Inflammatory macrophage treated with lipopolysaccharide for 1 hour (primary cell): ENCODE measurements at places on chromosomes 16 and 17.

GRCh38 chr17:29707212-29707571 lies 84.5 kb upstream of the CORO6 start:
- no peak for DNase-seq

DNA sequence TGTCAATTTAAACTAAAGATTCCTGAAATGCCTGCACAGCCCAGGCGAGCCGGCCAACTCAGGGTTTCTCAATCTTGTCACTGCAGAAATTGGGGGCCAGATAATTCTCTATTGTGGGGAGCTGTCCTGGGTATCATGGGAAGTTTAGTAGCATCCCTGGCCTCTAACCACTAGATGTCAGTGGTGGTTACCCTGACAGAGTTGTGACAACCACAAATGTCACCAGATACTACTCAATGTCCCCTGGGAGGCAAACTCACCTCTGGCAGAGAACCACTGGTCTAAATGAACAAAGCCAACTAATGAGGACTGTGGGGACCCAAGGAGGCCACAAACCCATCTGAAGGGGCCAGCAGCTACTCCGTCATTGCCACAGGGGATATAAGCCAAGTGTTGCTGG lies 90.9 kb downstream of the MYH11 start:
- DNase-seq = peak; percentile 67

DNA sequence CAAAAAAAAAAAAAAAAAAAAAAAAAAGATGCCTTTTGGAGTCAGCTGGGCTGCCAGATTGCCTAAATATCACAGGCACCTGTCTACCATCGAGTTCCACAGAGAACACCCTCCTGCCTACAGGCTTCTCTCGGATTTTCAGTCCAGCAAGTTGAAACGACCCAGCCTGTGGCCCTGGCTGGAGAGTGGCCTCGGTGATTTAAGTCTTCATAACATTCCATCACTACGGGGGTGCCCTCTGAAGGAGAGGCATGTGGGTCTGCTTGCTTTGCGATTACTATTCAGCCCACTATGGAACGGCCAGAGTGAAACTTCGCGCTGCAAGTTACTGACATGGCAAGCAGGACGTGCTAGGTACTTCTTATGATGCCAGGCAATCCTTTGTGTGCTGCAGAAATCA lies 42.8 kb downstream of the MARCHF10 start:
- no peak for DNase-seq

DNA sequence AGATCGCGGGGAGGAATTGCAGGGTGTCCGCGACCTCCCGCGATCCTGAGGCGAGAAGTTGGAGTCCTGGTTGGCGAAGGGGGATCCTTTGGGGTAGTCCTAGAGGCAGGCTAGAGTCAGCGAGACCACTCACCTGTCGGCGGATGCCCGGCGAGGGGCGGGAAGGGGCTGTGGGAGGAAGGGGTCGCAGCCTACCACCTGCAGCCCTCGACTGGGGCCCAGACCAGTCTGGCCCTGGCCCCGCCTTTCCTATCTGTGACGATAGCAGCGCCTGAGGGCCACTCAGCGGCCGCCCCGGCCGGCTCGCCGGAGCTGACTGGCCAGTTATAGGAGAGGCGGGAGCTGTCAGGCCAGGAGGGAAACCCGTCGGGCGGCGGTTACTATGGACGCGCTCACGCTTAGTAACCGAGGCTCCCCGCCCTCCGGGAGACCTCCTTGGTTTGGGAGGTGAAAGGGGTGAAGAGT lies at the start of gene TEKT3:
TEKT3 (minus strand) TSS at position 213 of the 465 bp plus-strand sequence. CDS start 10,012 bp downstream, outside the sequence.
- peak; percentile 27 for DNase-seq

DNA sequence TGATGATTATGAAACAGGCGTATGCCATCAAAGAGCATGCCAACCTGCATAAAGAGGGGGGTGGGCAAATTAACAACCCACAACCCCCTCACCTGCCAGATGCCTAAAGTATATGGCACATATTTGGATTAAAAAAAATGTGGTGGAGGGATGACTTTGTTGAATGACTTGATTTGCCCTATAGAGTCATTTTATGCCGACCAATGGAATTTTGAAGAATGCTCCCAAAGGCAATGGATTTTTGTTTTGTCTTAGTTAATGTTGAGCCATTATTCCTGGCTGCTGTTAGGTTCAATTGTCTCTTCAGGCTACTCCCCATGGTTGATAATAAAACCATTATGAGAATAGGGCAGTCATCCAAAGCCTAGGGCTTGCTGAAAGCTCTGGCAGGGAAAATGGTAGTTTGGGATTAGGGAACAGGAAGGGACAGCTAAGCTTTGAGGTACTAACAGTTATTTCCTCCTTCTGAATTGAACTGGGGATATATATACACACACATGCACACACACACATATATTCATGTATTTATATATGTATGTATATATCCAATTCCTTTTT lies 5.8 kb upstream of the CHCT1 start:
- DNase-seq = no peak

DNA sequence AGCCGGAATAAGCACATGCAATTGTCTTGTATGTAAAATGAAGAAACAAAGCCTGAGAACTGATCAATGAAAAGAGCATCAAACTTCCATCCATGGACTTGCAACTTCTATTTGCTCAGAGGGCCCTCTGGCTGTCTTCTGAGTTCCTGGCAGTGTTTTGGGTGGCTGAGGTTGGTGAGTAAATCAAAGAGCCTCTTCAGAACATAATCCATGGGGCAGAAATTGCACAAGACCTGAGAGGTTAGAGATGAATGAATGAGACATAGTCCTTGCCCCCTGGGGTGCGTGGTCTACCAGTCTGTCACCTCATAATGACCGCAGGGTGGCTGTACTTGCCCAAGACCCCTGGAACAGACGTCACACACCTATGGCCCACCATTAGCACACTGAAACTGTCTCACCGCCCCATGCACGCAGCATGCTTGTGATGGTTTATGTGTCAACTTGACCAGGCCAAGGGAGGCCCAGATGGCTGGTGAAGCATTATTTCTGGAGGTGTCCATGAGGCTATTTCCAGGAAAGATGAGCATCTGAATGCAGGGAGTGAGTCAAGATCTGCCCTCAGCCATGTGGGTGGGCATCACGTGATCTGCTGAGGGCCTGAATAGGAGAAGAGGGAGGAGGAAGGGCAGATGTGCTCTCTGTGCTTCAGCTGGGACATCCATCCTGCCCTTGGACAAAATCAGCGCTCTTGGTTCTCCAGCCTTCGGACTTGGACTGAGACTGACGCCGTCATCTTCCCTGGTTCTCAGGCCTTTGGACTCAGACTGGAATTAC lies 8.3 kb downstream of the PIK3R6 start:
- DNase-seq = peak; percentile 85

GRCh38 chr17:46772475-46773220 lies 45.8 kb downstream of the WNT3 start:
- DNase-seq = no peak

DNA sequence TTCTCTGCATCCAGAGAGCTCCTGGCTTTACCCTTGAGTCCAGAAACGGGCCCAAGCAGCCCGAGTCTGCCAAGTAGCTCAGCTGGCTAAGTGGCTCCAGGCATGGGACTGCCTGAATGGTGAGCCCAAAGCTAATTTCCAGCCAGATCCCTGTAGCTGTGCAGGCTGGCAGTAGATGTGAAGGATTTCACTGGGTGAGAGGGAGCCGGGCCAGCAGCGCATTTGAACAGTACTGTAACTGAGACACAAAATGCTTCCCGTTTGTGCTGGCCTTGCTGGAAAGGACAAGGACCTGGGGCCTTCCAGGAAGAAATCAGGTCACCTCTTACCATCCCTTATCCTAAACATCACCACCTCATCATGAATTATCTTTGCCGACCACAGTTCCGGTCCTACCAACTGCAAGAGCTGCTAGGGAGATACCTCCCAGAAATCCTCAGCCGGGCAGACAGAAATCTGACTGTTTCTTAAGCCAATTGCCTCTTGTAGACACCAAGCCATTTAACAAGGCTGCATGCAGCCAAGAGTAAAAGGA lies 3.7 kb downstream of the TIMP2 start:
- DNase-seq = no peak

DNA sequence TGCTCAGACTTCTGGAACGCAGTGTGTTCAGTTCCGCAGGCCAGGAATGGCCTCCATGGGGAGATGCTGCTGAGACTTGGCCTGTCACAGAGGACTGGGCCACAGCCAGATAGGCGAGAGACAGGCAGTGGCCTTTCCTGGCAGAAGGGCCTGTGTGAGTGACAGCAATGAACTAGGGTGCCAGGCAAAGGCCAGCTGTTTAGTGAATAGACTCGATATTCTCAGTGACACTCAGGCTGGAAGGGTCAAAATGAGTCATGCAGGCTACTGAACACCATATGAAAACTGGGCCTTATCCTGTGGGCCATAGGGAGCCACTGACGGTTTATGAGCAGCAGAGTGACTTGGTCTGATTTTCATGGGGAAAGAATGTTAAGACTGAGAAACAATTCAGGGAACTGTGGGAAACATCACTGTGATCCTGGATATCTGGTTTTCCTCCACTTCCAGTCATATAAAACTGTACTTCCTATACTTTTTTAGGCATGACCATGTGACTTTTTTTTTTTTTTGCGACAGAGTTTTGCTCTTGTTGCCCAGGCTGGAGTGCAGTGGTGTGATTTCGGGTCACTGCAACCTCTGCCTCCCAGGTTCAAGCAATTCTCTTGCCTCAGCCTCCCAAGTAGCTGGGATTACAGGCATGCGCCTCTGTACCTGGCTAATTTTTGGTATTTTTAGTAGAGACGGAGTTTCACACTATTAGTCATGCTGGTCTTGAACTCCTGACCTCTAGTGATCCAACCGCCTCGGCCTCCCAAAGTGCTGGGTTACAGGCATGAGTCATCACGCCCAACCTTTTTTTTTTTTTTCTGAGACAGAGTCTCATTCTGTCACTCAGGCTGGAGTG lies 5.2 kb upstream of the NUBP1 start:
- DNase-seq = peak; percentile 81

DNA sequence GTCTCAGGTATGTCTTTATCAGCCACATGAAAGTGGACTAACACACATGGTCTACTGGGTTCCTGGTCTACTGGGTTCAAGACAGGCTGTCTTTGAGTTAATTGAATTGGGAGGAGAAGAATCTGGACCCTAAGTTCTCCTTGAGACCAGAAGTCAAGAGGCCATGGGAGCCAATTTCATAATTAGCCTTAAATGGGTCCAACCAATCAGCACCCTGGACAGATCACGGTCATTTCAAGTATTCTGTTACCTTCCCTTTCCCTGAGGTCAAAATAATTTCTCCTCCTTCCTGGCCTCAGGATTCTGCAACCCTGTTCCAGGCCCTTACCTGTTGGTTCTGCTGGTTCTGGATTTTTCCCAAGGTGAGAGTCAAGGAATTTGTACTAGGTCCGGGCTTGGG lies 23.8 kb downstream of the OSBPL7 start:
- DNase-seq = no peak

DNA sequence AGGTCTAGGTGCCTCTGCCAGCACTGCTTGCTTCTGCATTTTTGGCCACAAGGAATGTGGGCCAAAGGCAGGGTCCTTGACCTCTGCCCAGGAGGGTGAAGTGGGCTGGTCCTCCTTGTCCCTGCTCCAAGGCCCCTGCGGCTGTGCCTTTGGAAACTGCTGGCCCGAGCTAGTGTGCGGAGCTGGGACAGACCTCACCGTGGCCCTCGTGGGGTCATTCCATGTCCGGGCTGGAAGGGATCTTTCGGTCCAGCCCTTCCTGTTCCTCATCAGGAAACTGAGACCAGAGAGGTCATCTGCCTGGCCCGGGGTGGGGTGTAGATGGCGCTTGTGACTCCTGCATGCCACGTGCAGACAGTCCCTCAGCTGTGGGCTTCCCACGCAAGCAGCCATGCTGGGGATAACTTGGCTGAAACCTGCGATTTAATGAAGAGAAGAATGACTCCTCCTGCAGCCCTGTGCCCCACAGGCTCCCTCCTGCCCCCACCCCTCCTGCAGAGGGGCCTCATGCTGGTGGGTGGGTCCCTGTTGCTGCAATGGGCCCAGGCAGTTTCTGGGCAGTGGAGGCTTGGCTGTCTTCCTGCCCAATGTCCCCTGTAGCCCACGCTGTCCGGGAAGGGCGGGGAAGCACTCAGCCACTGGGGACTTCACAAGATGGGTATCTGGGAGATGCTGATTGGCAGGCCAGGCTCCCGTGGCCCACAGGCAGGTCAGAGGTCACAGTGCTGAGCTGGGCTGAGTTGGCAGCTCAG lies 245.2 kb downstream of the SEC14L1 start:
- DNase-seq = peak; percentile 21

DNA sequence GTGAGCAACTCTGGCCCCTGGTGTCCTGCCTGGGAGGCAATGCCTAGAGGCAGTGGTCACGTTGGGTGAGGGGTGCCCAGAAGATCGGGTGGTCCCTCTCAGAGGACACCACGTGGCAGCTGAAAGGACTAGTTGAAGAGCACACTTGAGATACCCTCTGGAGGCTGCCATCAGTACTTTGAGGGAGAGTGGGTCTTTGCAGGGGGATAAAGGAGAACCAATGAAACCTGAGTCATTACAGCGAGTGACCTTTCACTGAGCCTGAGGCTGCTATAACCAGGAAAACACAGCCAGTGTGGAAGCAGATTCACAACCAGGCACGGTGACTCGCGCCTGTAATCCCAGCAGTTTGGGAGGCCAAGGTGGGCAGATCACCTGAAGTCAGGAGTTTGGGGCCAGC lies 18.9 kb downstream of the CA4 start:
- no peak for DNase-seq

DNA sequence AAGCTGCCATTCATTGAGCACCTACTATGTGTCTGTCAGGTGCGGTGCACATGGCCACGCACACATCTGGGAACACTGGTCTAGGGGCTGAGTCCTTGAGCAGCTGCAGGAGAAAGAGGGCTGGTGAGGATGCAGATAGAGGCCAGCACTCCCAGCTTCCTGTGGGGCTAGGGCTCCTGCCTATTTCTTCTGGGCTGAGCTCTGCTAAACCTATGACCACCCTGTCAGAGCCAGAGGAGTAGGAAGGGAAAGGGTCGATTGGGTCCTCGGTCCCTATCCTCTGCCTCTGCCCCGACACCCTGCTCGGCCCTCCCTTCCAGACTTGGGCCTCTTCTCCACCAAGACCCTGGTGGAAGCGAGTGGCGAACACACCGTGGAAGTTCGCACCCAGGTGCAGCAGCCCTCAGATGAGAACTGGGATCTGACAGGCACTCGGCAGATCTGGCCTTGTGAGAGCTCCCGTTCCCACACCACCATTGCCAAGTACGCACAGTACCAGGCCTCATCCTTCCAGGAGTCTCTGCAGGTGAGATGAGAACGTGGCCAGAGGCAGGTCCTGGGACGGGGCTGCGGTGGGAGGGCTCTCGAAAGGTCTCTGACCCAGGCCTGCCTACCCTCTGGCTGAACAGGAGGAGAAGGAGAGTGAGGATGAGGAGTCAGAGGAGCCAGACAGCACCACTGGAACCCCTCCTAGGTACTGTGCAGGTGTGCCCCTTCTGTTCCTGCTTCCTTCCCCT lies 4.0 kb upstream of the TMEM88 start:
- no peak for DNase-seq
